ENCODE measurements at places on chromosomes 12 and 14.

- DNase-seq = no peak
These were observed 909.4 kb upstream of the LRFN5 start for GRCh38 chr14:40697231-40697630.

GRCh38 chr12:109795023-109795422 is 38.2 kb downstream of the TRPV4 start:
- no peak for DNase-seq

DNA sequence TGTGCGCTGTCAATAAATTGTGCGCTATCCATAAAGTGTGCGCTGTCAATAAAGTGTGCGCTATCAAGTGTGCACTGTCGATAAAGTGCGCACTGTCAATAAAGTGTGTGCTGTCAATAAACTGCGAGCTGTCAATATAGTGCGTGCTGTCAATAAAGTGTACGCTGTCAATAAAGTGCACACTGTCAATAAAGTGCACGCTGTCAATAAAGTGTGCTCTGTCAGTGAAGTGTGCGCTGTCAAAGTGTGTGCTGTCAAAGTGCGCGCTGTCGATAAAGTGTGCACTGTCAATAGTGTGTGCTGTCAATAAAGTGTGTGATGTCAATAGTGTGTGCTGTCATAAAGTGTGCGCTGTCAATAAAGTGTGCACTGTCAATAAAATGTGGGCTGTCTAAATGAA is 2.9 kb upstream of the CHGA start:
- DNase-seq = no peak

GRCh38 chr12:2668816-2669215 is 126.0 kb upstream of the FKBP4 start:
- no peak for DNase-seq

DNA sequence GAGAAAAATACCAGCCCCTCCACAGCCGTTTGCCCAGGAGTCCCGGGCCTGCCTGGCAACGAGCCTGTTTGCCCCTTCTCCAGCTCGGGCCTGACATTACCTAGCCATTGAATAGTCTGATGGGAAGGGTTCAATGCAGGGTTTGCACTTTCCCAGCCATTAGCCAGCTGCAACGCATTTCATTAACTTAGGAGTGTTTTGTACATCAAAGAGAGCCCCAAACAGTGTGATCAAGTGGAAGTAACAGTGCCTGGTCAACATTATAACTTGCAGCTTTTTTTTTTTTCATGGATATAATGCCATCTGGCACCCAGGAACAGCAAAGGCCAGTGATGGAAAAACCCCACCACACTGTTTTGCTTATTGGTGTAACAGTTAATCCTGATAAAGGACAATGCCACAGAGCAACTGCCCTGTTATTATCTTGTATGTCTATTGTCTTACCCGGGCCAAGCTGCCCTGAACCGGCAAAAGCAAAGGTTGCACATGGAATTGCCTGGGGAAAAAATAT is 38.0 kb downstream of the BTG1 start:
- DNase-seq = no peak

- DNase-seq = no peak
These were observed 424.0 kb downstream of the TMEM117 start for GRCh38 chr12:44259890-44260289.

GRCh38 chr14:74349757-74350156 is 1.5 kb downstream of the VRTN start:
- DNase-seq = no peak

- no peak for DNase-seq
These were observed 22.7 kb upstream of the CCDC60 start for GRCh38 chr12:119311878-119312277.

DNA sequence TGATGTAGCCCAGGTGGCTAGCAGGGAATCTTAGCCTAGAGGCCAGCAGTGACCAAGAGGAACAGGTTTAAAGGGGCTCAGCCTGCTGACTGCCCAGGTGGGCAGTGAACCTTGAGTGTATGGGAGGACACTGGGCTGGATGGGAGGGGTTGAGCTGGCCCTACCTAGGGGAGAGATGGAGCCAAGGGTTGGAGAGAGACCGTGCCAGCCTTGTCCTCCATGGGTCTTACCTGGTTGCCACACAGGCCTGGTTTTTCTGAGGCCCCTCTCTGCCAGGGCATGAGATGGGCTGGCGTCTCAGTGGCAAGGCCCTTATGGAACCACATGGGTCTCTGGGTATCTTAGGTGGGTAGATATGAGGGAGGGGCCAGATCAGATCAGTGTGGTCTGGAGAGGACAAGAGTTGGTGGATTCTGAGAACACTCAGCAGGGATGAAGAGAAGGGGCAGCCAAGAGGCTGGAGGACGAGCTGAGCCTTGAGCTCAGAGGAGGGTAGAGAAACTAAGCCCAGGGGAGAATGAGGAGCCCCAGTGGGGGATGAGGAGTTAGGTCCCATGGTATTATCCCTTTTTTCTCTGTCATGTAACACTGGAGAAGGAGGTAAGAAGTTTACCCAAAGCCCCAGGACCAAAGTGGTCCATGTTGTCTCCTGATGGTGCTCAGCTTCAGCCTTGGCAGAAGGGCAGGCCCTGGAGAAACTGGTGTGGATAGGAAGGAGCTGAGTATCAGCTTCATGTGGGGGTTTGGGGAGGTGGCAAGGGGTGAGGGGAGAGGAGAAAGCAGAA is 3.7 kb downstream of the GZMB start:
- no peak for DNase-seq

All from CD4-positive, alpha-beta T cell (primary cell).